ENCODE measurements at places on chromosomes 5 and 9. TPM values are rescaled to one million over a fixed set of nuclear protein-coding genes. Genes with fewer than 3 reads are reported as not detected.

NTNG2 gene
- polyA plus RNA-seq = 0.18 TPM

TYRP1 gene
- polyA plus RNA-seq = 0.27 TPM

ANKRD55 gene
- polyA plus RNA-seq = 0.04 TPM

LCN1 gene
- not detected for polyA plus RNA-seq

IL13 gene
- polyA plus RNA-seq = not detected

CYLC2 gene
- not detected for polyA plus RNA-seq

HTR1A gene
- polyA plus RNA-seq = not detected

HSPB3 gene
- 3.2 TPM for polyA plus RNA-seq

CAVIN4 gene
- 0.06 TPM for polyA plus RNA-seq

HSPA4 gene
- 60.6 TPM for polyA plus RNA-seq

ARHGEF37 gene
- 11.6 TPM for polyA plus RNA-seq

PTGER4 gene
- 1.4 TPM for polyA plus RNA-seq

AFAP1L1 gene
- 2.6 TPM for polyA plus RNA-seq

PPP3R2 gene
- polyA plus RNA-seq = not detected

Measured in esophagus (tissue), 2 donors.